Suppressor macrophage treated with lipopolysaccharide for 1 hour (primary cell): ENCODE measurements at places on chromosomes 3 and 15.

DNA sequence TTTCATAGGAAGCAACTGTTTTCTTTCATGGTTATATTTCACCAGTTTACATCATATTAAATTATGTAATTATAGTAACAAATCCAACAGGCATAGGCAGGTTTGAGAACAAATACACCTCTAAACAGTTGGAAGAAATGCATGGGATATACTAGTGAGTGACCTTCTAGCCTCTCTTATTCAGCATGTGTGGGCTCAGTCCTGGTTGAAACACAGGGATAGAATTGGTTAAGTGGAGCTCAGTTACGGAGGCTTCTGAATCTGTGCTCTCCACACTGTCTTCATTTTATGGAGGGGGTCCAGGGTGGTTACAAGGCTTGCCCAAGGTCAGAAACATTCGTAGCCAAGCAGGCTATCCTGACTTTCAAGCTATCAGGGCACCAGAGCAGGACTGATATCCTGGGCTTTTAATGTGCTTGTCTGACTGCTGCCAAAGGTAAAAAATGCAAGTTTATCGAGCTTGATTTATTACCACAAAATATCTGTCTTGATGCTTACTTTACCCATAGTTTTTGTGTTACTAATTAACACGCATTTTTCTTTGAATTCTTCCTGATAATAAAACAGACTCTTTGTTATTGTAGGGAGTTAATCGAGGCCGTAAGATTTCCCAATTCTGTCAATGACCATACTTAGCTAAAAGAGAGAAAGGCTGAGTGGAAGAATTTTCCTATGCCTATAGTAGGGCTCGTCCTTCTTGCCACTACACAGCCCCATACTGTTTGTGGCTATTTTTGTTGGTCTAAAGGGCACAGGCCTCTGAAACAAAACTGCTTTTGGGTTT lies 89.6 kb downstream of the FILIP1L start:
- DNase-seq: no peak

DNA sequence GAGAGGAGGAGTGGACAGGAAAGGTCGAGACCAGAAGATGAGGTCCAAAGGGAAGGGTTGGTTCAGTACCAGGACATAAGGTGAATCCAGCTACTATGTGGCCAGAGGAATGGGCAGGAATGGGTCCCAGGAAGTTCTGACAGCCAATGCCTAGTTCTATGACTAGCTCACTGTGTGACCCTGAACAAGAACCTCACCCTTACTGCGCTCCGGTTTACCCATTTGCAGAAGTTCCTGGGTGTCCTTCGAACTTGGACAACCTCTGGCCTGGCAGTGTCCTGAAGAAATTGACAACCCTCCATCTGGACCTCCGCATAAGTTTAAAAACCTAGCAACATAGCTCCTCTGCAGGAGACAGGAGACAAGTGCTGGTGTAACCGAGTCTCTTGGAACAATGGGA lies 12.2 kb upstream of the PSTPIP1 start:
- no peak for DNase-seq

GRCh38 chr15:99447497-99448371 lies 118.0 kb upstream of the MEF2A start:
- no peak for DNase-seq

DNA sequence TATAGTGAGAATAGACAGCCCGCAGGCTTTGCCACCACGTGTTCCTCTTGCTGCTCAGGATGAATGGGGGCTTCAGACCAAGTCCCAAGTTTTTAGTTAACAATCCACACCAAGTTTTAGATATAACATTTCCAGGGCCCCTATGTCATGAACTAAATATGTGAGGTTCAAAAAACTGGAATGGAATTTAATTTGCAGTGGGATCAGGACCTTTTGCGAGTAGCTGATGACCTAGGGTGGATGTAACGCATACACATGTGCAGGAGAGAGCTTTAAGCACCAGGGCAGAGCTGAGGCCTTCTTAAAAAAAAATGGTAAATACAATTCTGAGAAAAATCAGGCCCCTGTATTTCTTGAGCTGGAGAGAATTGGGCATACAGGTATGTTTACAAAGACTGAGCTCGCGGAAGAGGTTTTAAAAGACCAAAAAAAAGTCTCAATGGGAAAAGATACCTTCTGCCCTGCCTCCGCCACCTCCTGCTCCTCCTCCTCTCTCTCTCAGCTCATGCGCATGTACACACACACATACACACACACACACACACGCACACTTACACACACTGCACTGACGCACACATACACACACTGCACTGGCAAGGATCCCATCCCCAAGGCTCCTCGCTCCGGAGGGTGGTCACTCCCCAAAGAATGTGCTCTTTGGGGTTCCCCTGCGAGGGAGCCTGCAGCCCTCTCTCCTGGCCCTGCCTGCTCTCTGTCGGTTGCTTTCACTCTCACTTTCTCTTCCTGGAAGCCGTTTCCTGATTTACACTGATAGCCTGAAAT lies 48.2 kb upstream of the IGF1R start:
- peak; percentile 78 for DNase-seq

DNA sequence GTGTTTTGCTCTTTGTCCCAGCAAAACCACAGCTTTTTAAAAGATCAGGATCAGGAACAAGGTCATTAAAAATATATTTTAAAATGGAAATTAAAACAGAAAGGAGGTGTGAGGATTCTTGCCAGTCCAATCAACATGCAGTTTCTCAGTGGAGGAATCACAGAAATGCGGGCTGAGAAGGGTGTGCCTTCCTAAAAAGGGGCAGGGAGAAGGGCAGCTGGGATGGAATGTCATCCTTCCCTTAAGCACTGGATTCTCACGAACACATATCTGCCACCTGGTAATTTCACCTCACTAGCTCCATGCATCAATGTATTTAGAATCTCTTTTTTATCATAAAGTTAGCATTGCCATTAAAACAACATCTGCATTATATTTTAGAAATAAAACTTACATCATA lies 21.4 kb downstream of the ABI3BP start:
- DNase-seq: no peak

GRCh38 chr3:107969994-107970819 lies 120.6 kb downstream of the CD47 start:
- DNase-seq: peak; percentile 74

GRCh38 chr3:14320219-14320618 lies 82.2 kb upstream of the SLC6A6 start:
- no peak for DNase-seq

- DNase-seq: no peak
Measured at GRCh38 chr3:140387244-140387643, 290.6 kb upstream of the TRIM42 start.

GRCh38 chr3:133213937-133214336 lies 175.7 kb downstream of the TMEM108 start:
- no peak for DNase-seq

DNA sequence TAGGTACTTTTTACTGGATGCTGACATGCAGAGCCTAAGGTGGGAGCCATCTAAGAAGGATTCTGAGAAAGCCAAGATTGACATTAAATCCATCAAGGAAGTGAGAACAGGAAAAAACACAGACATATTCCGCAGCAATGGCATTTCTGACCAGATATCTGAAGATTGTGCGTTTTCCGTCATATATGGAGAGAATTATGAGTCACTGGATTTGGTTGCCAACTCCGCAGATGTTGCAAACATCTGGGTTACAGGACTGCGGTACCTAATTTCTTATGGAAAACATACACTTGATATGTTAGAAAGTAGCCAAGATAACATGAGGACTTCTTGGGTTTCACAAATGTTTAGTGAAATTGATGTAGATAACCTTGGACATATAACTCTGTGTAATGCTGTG lies 125.1 kb downstream of the PLCL2 start:
- DNase-seq: no peak

DNA sequence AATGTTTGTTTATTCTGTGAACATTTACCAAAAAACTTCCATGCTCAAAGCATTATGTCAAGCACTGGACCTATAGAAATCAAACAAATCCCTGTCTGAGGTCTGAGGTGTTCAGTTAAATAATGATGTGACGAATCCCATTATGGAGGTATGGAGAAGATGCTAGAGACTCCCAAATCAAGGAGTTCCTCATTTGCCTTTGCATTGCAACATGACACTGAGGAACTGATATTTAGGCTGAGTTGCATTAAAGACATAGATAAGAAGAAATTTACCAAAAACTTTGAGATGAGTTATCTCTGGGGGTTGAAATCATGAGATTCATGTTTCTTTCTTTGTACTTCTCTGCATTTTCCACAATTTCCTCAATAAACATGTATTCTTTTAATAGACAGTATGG lies 16.0 kb downstream of the CD200 start:
- peak; percentile 36 for DNase-seq

DNA sequence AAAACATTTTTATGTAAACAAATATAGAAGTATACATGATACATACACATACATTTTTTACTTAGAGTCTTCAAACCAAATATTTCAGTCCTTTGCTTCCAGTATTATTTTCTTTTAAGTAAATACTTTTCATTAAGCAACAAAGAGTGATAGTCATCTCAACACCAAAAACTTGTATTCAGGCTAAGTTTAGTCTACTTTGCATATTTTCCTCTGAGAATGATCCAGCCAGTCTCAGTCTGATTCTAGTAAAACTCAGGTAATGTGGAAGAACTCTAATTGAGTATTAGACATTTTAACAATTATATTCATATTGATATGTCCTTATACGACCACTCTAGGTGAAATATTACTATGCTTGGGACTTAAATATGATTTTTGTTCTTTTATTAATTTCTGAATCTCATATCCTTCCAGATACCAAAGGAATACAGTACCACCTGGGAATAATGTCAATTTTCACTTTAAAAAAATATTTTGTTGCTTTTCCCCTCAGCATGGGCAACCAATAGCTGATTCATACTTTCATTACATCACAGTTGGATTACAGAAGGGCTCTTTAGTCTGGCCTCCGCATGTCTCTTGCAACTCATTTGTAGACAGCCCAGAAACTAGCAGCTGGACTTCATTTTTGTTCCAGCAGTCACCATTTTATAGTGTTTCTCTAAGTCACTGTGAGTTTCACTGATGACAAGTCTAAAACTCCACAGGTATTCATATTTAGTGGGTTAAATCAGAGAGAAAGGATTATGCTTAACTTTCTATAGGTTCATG lies 390.4 kb downstream of the ZBTB20 start:
- peak; percentile 2 for DNase-seq

DNA sequence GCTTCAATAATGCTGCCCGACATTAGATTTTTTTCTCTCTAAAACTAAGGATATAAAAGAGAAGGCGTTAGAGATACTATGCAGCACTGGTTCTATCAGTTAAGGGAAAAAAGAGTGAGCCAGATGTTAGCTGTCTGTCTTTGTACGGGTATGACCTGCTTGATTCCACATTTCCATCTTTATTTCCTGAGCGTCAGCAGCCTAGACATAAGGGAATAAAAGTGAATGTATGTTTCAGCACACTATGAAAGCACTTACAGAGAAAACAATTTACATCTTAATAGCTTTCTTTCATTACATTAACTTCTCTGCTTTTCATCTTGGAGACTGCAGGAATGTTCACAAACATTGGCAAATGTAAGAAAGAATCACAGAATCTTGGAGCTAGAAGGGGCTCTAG lies 319.3 kb downstream of the CTNNB1 start:
- no peak for DNase-seq

GRCh38 chr3:126907557-126907956 lies 75.4 kb upstream of the PLXNA1 start:
- no peak for DNase-seq

DNA sequence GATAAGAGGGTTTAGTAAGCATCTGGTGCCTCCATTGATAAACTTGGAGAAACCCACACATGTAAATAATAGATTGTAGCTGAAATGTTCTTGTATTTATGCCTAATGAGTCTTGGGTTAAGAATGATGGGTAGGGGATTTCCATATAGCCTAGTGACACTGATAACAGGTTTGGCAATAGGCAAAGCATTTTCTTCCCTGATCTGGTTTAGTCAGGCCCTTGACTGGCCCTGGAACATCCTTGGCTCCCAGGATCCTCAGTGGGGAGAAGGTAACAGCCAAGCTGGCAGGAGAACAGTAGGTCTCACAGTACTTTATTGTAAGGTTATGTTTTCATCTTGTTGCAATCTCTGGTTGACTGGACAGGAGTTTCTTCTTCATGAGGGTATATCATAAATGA lies 228.4 kb downstream of the DIPK2A start:
- DNase-seq: no peak
